ENCODE measurements at places on chromosomes 13 and 19.

- DNase-seq, result no peak
Measured at GRCh38 chr13:45370922-45371406, 30.0 kb upstream of the TPT1 start.

DNA sequence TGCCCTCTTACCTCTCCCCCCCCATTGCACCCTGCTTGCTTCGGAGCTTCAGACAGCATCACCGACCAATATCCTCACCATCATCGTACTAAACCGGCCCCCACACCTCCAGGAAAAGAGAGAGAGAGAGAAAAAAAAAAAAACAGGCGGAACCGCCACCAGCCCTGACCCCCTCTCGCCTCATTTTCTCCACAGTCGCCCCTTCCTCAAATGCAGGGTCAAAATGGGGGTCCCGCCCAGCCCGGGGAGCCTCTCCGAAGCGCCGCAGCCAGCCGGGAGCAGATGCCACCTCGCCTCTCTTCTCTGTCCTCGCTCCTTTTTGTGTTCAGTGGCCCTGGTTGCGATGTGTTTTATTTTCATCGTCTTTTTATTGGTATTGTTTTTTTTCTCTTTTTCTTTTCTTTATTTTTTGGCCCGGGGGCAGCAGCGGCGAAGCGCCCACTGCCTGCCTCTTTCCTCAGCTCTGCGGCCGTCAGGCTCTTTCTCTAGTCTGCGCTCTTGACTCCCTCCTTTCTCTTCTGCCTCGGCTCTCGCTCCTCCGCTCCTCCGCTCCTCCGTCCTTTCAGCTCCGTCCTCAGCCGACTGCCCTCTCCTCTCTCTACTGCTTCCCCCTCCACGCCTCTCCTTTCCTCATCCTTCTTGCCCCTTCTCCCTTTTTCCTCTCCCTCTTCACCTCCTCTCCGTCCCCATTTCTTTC is 41.4 kb downstream of the DEDD2 start:
- DNase-seq, result peak; percentile 20

- DNase-seq, result peak; percentile 59
Measured at GRCh38 chr13:111429064-111429558, 108.7 kb downstream of the TEX29 start.

DNA sequence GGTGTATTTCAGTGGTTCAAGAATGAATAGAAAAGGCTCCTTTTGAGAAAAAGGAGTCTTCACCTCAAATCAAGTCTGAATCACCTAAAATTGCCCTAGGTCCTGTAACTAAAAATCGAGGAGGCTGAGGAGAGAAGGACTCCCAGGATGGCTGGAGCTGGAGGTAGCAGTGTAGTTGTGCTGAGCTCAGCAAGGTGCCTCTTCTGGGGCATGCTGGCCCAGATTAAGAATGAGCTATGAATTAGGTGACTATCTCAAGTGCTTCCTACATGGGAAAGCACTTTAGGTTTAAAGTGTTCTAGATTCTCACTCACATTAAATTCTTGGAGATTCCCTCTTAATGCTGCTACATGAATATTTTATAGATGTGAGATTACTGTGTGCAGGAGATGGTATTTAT is 28.8 kb upstream of the KL start:
- no peak for DNase-seq

DNA sequence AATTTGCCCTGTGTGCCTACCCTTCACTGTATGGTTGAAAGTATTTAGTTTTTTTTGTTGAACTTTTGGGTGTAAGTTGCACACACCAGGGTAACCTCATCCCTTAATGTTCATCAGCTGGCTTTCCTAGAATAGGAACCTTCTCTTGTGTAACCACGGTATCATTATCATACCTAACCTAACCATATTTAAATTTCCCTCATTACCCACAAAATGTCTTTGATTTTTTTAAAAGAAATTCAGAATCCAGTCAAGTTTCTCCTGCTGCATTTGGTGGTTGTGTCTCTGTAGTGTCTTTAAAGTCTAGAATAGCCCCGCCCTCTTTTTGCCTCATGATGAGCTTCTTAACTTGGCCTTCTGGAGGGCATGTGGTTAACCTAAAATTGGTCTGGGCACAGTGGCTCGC is 80.3 kb downstream of the RYR1 start:
- DNase-seq, result no peak

DNA sequence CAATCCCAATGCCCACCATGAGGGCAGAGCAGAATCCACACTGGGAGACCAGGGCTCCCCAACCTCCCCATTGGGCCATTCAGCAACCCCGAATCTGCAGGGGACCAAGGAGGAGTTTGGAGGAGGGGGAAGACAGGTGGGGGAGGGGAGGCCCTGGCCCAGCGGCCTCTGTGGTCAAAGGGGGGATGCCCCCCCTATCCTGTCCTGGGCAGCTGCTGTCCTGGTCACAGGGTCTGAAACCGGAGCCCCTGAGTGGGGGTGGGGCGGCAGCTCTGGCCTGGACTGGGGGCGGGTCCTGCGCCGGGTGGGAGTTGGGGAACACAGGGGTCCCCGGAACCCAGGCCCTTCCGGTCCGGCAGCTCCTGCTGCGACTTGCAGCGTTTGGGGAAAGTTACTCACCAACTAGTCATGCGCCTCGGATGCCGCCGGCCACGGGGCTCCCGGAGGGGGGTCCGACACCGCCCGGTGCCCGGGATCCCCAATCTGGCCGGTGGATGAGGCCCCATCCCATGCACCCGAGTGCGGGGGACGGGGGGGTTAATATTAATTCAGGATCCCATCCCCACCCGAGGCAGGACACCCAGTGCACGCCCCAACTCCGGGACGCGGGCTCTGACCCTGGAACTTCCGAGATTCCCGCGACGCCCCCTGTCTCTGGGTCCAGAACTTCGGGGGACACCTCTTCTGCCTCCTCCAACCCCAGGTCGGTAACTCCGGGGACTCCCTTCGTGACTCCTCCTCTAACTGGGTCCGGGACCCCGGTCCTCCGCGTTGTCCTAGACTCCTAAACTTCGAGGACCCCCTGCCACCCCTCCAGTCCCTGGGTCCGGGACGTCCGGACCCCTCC is 872 bp downstream of the HOMER3 start:
- no peak for DNase-seq

GRCh38 chr13:110653851-110654250 is 38.5 kb downstream of the NAXD start:
- no peak for DNase-seq

GRCh38 chr13:60369242-60369641 is 27.8 kb upstream of the TDRD3 start:
- DNase-seq, result no peak

DNA sequence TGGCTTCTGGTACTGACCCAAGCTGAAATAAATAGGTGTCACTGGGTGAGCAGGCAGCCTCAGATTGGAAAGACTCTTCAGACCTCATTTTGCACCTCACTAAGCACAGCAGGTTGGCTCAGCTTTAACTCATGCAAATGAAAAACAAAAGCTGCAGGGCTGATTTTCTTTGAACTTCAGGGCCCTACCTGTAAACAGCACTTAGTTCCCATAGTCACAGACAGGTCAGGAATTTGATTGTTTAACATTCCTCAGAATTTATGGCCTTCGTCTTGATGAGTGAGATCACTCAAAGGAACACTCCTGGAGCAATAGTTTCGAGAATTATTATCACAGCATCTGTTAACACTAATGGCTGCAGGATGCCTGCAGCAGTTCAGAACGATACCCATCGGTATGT is 718.5 kb downstream of the EFNB2 start:
- DNase-seq, result no peak

DNA sequence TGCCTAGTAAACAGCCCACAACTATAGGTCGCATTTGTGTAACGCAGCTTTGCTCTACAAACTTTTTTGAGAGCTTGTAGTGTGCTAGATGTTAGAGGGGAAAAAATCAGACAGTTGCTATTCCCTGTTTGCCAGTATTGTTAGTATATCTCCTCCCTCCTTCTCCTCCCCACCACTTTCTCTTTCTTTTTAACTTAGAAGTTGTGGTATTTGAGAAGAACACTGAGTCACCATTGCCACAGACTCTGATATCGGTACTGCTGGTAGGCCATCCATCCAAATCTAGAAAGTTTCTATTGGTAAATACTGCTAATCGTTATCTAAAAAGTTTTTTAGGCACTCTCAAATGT is 666 bp downstream of the POMP start:
- no peak for DNase-seq

- DNase-seq, result no peak
Measured at GRCh38 chr13:44271031-44271455, 102.6 kb upstream of the SERP2 start.

DNA sequence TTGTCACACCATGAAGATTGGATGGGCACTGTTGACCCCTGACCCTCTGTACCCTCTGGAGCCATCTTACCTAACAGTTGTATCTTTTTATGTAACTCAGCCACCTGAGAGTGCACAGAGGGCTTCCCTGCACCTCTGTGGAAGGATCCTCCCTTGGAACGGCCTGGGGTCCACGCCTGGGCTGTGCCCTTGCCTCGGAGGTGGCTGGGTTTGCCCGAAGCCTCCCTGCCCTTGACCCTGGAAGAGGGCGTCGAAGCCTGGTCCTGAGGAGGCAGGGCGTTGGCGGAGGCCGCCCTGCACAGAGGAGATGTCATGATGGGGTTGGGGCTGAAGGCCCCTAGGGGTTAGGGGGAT is 241 bp downstream of the ODAD3 start:
- DNase-seq, result no peak

DNA sequence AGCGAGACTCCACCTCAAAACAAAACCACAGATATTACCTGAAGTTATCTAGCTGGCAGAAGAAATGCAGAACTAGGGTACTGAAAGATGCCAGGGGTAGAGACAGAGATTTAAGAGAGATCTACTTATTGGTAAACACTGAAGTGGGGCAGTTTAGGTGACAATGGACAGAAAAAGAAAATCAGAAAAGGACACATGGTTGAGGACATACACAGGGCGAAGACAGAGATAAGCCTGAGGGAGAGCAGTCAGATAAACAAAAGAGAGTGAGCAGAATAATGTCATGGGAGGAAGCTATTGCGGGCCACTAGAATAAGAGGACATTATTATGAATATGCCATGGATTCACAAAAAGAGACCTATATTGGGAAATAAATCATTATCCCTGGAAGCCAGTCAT is 3.3 kb downstream of the NEK5 start:
- DNase-seq, result no peak

- no peak for DNase-seq
Measured at GRCh38 chr13:33119022-33119781, 103.0 kb downstream of the KL start.

DNA sequence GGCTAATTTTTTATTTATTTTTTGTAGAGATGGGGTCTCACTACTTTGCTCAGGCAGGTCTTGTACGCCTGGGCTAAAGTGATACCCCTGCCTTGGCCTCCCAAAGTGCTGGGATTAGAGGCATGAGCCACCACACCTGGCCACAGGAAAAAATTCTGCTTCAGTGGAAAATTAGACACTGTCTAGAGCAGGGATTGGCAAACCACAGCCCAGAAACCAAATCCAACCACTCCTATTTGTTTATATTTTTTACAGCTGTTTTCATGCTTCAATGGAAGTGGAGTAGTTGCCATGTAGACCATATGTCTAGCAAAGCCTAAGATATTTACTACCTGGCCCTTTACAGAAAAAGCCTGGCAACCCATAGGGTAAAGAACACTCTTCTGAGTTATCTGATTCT is 123.7 kb upstream of the MRI1 start:
- DNase-seq, result peak; percentile 44

- no peak for DNase-seq
Measured at GRCh38 chr19:19259741-19260140, 13.4 kb downstream of the TM6SF2 start.

DNA sequence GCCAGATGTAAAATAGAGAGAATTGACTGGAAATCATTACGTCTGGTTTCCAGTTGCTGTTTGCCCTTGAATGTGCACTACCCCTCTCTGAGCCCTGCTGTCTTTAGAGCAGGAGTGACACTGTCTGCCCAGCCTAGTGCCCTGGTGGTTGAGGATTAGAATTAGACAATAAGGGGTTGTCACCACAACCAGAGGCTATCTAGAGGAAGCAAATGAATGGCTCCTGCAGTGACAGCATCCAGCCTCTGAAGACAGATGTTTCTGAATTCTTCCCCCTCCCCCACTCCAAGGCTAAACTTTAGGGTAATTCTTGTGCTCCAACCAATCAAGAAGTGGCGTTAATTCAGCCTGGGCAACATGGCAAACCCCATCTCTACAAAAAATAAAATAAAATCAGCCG is 2.0 kb downstream of the RAB8A start:
- DNase-seq, result no peak

- DNase-seq, result no peak
Measured at GRCh38 chr13:99500839-99501183, 461 bp upstream of the TM9SF2 start.

- no peak for DNase-seq
Measured at GRCh38 chr13:114017028-114017630, 43.3 kb upstream of the C13orf46 start.

DNA sequence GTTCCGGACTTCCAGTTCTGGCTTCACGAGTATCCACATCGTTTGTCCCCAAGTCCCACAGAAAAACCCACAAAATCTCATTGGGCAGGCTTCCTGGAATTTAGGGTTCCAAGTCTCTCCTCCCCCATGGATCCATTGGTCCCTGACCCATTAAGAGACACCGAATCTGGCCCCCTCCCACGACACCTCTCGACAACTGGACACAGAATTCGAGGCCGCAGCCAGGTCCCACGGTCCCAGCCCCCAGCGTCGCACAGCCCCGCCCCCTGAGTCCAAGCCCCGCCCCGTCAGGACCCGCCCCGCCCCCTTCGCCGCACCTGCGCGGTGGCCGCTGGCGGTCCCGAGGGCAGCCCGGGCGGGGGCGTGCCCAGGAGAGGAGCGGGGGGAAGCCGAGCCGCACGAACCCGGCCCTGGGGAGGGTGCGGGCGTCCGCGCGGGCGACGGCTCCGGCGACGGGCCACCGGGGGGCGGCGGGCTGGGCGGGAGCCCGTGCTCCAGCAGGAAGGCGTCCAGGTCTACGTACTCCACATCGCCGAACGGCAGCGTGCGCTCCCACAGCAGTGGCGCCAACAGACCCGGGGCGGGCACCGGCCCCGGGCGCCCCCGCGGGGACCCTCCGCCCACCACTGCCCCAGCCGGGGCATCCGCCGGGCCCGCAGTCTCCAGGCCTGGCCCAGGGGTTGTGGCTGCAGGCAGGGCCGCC is 1.8 kb downstream of the DBP start:
- peak; percentile 62 for DNase-seq

GRCh38 chr19:48606463-48607358 is at the start of gene SPACA4:
SPACA4 (plus strand) TSS chr19:48606742; CDS start chr19:48606979, 237 bp downstream.
- no peak for DNase-seq

All from NCI-H2029 (cell line).